KBM-7 (cell line): ENCODE measurements at places on chromosomes 11 and 22.

DNA sequence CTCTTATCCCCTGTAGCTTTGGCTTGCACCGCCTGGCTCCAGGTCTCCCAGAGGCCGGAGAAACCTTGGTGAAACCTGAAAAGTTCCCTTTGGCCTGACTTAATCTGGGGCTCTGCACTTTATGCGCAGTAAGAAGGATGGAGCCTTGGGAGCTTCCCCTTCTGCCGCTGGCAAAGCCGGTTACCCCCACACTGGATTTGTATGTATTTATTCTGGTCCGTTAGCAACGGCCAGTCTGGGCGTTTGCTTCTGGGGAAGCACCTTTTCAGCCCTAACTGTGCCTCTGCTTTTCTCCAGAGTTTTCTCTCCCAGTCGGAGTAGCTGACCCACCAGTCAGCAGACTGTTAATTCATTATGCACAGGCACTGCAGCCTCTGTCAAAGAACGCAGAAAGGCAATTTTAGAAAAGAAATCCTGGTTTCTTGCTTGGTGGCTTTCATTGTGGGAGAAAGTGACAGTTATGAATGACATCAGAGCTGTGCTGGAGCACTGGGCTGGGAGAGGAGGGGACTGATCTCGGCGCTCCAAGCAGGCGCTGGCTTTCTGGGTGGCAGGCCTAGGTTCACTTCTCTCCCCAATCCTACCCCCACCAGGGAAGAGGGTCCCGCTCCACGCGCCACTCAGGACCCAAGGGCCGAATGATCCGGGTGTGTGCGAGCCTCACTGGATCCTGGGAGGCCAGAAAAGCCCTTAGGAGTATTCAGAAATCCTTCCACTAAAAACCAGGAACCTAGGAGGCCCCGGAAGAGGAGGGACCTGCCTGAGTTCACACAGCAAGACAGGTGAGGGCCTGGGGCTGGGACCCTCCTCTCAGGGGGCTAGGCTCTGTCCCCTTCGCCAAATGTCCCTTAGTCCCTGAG, 70.2 kb downstream of the RTL6 start:
- no peak for DNase-seq

- no peak for DNase-seq
Measured at GRCh38 chr22:30225220-30225927, 21.2 kb downstream of the LIF start.

DNA sequence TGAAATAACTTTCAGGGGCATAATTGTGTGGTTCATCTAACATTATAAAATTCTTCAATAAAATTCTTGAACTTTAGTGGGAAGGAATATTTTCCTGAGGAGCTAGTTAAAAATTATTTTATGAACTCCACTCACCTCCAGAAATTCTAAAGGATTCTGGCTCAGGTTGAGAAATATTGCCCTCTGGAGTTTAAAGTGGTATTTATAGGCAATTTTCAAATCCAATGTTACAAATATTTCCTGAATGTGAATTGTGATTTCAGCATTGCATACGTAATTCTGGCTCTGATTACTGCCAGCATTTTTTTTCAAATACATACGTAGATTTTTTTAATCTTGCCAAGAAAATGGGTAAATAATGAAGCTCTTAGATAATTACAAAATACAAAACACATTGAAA, 598.2 kb upstream of the ANO3 start:
- DNase-seq: no peak

DNA sequence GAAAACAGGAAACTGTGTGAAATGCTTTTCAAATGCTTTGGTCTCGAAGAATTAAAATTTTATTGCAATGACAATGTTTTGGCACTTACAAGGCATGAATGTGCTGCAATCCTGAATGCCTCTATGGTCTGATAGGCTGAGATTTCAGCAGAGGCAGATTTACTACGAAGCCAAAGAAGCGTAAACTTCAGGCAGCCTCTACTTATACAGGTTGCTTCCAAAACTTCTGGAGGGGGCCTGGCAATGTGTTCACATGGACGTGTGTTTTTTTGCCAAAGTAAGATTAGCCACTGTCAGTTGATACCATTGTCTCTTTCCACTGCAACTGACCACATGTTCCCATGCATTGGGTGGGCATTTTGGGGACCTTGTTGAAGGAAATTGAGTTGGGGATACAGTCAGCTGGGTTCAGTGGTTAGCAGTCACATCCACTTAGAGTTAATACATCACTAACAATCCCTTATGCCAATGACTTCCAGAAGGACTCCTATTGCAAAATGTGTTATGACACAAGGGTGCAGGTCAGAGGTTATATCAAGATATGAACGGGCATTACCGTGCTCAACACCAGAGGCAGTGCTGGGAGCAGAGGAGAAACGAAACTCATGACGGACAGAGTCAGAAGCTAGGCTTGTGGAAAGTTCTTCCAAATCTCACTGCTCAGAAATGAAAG, 48.8 kb downstream of the ABTB2 start:
- no peak for DNase-seq

DNA sequence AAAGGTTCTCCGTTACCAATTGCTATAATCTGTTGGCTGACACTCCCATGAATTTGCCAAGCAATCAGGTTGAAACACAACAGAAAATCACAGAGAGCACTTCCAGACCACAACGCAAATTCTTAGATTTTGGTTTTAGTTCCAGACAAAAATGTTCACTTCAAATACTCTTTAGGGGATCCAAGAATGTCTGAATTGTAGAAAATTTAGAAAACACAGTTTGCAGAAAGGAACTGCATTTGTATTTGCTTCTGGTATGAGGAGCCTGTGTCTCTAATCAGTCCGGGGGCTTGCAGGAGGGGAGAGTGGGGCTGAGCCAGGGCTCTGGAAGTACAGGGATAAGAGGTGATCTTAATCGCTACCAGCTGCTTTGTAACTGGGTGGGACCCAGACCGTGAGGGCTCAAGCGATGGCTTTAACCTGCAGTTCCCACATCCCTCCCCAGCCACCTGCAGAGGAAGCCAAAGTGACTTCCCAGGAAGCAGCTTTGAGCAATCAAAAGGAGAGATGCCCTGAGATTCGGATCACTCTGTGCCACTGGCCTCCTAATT, 18.7 kb downstream of the SCUBE2 start:
- DNase-seq: no peak

DNA sequence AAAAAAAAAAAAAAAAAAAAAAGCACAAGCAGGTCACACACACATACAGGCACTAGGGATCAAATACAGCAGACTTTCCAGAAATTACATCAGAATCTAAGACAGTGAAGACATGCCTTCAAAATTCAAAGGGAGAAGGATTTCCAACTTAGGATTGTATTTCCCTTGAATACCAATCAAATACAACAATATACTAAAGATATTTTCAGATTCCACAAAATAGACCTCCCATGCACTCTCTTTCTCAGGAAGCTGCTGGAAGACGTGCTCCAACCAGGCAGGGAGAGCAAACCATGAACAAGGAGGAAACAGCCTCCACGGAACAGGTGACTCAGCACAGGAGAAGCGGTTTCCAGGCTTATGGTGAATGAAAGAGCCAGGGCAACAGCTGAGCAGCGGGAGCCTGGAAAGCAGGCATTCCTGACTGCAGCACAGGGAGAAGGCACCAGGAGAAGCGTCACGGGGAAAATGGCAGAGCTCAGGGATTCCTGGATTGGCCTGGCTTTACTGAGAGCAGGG, 32.0 kb downstream of the TMEM184B start:
- DNase-seq: peak; percentile 12

GRCh38 chr11:78417175-78417887, at the start of gene GAB2:
TSS of gene GAB2 (minus strand) at chr11:78417820. CDS start at chr11:78417720, 100 bp downstream.
- no peak for DNase-seq
